ENCODE measurements at places on chromosomes 16 and 17. TPM values are rescaled to one million over a fixed set of nuclear protein-coding genes. Genes with fewer than 3 reads are reported as not detected.

- no peak for DNase-seq
- no peaks in the 10 kb centered on the region for H3K4me1 ChIP-seq
- H3K4me3 ChIP-seq = no peak overlapping the region
- no peak overlapping the region for H3K27ac ChIP-seq
- no peaks in the 10 kb centered on the region for H3K27me3 ChIP-seq
These were observed 3.9 kb upstream of the KCNG4 start for GRCh38 chr16:84243732-84244131.

DNA sequence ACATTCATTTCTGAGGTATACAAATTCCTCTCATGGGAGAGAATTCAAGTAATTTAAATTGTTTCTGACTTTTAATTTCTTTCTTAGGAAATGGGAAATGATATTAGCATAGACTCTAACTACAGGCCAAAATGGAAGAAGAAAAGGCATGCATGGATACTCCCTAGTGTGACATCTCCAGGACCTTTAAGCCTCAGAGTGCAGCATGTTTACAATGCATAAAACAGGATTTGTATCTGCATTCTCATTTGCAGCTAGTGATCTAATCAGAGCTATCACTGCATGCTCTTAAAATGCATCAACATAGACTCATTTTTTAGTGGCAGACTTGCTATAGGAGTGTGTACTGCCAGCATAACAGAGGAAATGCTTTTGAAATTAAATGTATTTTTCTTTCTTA, 224.6 kb upstream of the GOT2 start:
- H3K27me3 ChIP-seq = no peaks in the 10 kb centered on the region
- H3K4me3 ChIP-seq = no peak overlapping the region
- H3K4me1 ChIP-seq = no peaks in the 10 kb centered on the region

GRCh38 chr16:74700438-74701225, at the start of gene MLKL:
TSS of gene MLKL (minus strand) at chr16:74700862. CDS start at chr16:74695757, 5,105 bp downstream.
- peak; percentile 85 for DNase-seq
- H3K4me1 ChIP-seq = no peaks in the 10 kb centered on the region
- H3K27me3 ChIP-seq = no peaks in the 10 kb centered on the region
- peak within 1 kb of the TSS; percentile 75 for H3K4me3 ChIP-seq

DNA sequence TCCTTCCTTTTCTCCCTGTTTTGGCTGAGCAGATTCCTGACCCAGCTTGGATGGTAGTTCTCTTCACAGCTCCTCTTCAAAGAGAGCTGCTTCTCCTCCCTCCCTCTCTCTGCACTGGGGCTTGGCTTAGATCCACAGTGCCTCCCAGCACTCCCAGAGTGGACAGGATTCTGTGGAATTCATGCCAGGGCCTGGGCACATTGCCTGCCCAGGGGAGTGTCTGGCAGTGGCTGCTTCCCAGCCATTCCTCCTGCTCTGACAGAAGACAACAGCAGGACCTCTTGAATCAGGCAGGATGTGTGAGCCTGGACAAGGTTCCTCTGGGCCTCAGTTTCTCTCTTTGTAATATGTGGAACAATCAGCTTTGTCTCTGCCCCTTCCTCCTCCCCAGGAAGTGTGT, 4.5 kb upstream of the MMP28 start:
- H3K4me1 ChIP-seq = peaks cover 3% of the 10 kb centered on the region
- H3K27ac ChIP-seq = peak overlapping the region; percentile 55
- peak; percentile 87 for DNase-seq

DNA sequence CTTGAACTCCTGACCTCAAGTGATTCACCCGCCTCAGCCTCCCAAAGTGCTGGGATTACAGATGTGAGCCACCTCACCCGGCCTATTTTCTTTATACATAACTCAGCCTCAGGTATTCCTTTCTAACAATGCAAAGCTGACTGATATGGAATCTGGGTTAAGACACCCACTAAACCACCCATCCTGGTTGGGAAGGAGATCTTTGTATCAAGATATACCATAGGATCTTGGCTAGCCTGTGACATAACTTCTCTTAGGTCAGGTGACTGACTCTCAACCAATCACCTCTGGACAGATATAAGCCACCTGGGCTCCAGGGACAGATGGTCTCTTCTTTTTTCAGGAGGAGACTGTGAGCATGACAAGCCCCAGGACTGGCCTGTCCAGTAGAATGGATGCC, 51.2 kb upstream of the NKD1 start:
- H3K4me1 ChIP-seq = peaks cover 7% of the 10 kb centered on the region
- H3K36me3 ChIP-seq = no peaks in the 10 kb centered on the region
- no peaks in the 10 kb centered on the region for H3K27me3 ChIP-seq
- no peak for DNase-seq

VWA3A gene
- total RNA-seq = 0.18 TPM

- no peaks in the 10 kb centered on the region for H3K36me3 ChIP-seq
- no peaks in the 10 kb centered on the region for H3K4me1 ChIP-seq
- DNase-seq = no peak
- no peak overlapping the region for H3K4me3 ChIP-seq
- no peaks in the 10 kb centered on the region for H3K27me3 ChIP-seq
- H3K27ac ChIP-seq = no peak overlapping the region
These were observed 30.2 kb upstream of the ENPP7 start for GRCh38 chr17:79700592-79700991.

GRCh38 chr16:67468731-67469130, 12.2 kb downstream of the ATP6V0D1 start:
- peaks cover 2% of the 10 kb centered on the region for H3K4me1 ChIP-seq
- no peak overlapping the region for H3K4me3 ChIP-seq
- no peaks in the 10 kb centered on the region for H3K27me3 ChIP-seq
- H3K36me3 ChIP-seq = no peaks in the 10 kb centered on the region
- DNase-seq = no peak
- H3K27ac ChIP-seq = no peak overlapping the region

G6PC1 gene
- not detected for total RNA-seq

- no peak for DNase-seq
- no peaks in the 10 kb centered on the region for H3K4me1 ChIP-seq
- no peak overlapping the region for H3K4me3 ChIP-seq
- H3K36me3 ChIP-seq = no peaks in the 10 kb centered on the region
These were observed 21.3 kb downstream of the SULT1A2 start for GRCh38 chr16:28575446-28576109.

DNA sequence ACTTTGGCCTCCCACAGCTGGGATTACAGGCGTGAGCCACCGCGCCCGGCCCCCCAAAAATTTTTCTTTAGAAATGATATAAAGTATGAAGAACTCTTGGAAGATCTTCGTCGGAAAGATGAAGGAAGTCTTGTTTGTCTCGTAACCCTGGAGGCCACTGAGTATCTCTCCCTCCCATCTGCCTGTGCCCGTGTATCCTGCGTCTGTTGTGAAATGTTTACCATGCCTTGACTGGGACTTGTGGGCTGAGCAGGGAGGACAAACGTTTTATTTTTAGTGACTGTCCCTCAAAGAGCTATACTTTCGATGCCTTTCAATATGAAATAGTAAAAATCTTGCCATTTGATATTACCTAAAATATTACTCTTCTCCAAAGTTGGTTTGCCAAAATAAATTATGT, 121.2 kb downstream of the RPTOR start:
- H3K27ac ChIP-seq = no peak overlapping the region
- H3K27me3 ChIP-seq = no peaks in the 10 kb centered on the region
- H3K4me1 ChIP-seq = no peaks in the 10 kb centered on the region
- H3K4me3 ChIP-seq = no peak overlapping the region

GRCh38 chr16:73692861-73693260, 603.8 kb upstream of the PSMD7 start:
- no peak overlapping the region for H3K4me3 ChIP-seq
- no peak overlapping the region for H3K27ac ChIP-seq
- DNase-seq = no peak
- no peaks in the 10 kb centered on the region for H3K36me3 ChIP-seq
- H3K27me3 ChIP-seq = no peaks in the 10 kb centered on the region

DNA sequence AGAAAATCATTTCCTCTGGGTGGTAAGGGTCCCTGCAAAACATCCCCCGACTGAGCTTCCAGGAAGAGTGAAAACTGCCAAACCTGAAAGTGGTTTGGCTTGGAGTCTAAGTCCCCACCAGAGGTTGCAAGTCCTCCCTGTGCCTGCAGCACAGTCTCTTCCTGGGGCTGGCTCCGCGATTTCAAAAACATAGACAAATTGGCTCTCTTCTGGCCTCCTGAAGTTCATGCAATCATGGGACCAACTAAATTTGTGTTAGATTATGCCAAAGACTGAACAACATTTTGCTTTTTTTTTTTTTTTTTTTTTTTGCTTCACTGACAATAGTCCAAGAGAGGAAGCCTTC, 447.9 kb downstream of the CA10 start:
- DNase-seq = no peak
- H3K27me3 ChIP-seq = no peaks in the 10 kb centered on the region
- H3K27ac ChIP-seq = no peak overlapping the region
- H3K4me3 ChIP-seq = no peak overlapping the region
- H3K36me3 ChIP-seq = no peaks in the 10 kb centered on the region

TLCD2 gene
- 10.0 TPM for total RNA-seq

GRCh38 chr16:27768651-27769272, 218.8 kb downstream of the KATNIP start:
- H3K36me3 ChIP-seq = no peaks in the 10 kb centered on the region
- H3K4me3 ChIP-seq = no peak overlapping the region
- H3K27ac ChIP-seq = peak overlapping the region; percentile 62
- no peak for DNase-seq
- no peaks in the 10 kb centered on the region for H3K4me1 ChIP-seq

GRCh38 chr17:79483842-79484241, 127.0 kb downstream of the RBFOX3 start:
- DNase-seq = no peak
- H3K4me3 ChIP-seq = no peak overlapping the region
- no peak overlapping the region for H3K27ac ChIP-seq

- DNase-seq = no peak
- no peaks in the 10 kb centered on the region for H3K36me3 ChIP-seq
- H3K4me1 ChIP-seq = no peaks in the 10 kb centered on the region
- H3K4me3 ChIP-seq = peak overlapping the region; percentile 23
- no peaks in the 10 kb centered on the region for H3K27me3 ChIP-seq
These were observed 684 bp upstream of the SPIRE2 start for GRCh38 chr16:89827383-89828198.

DNA sequence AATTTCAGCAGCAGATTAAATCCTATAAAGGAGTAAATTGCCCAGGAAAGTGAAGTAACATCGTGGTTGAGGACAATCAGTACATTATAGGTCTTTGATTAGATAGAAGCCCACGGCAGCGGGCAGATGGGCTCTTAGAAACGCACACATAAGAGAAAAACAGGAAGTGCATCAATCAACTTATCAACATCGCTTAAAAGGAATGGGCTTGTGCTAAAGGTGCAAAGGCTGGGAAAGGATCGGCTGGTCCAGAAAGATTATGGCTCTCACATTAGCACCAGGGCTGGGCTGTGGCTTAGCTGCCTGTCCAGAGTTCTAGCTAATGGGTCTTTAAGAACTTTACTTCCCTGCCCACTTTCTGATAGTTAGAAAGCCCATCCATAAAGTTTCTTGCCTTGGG, 292.0 kb upstream of the TNRC6C start:
- H3K27me3 ChIP-seq = no peaks in the 10 kb centered on the region
- H3K27ac ChIP-seq = no peak overlapping the region
- H3K4me3 ChIP-seq = no peak overlapping the region

ZP2 gene
- total RNA-seq = not detected

TRAF7 gene
- total RNA-seq = 47.7 TPM

CASKIN2 gene
- total RNA-seq = 63.4 TPM

DNA sequence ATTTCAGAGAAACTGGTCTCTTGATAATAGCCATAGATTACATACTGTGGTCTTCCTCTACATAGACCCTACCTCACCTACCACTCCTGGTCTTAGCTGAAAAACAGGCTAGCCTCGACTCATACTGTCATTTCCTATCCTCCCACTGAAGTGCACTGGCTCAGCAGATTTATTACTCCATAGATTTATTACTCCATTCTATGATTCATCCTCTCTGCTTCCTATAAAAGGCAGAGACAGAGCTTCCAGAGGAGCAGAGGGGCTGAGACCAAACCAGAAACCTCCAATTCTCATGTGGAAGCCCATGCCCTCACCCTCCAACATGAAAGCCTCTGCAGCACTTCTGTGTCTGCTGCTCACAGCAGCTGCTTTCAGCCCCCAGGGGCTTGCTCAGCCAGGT, at the start of gene CCL7:
TSS of gene CCL7 (plus strand) at position 253 of the 400 bp plus-strand sequence. CDS start at position 323, 70 bp downstream.
- no peaks in the 10 kb centered on the region for H3K27me3 ChIP-seq
- no peaks in the 10 kb centered on the region for H3K4me1 ChIP-seq
- no peak within 1 kb of the TSS for H3K27ac ChIP-seq
- no peak within 1 kb of the TSS for H3K4me3 ChIP-seq
- H3K36me3 ChIP-seq = no peaks in the 10 kb centered on the region
- no peak for DNase-seq

DNA sequence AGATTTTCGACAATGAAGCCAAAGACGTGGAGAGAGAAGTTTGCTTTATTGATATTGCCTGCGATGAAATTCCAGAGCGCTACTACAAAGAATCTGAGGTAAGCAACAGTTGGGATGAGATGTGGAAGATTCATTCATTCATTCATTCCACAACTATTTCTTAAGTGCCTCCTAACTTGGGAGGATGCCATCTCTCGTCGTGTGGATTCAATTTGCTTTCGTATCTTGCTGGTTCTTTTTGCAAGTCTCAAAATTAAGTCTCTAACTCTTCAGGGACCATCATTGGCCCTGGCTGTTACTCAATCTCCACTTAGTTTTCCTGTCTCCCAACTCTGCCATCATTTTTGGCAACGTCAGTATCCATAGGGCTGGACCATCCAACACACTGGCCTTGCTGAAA, 85.6 kb upstream of the NOL11 start:
- DNase-seq = no peak
- no peak overlapping the region for H3K27ac ChIP-seq
- no peaks in the 10 kb centered on the region for H3K4me1 ChIP-seq
- H3K27me3 ChIP-seq = no peaks in the 10 kb centered on the region
- H3K36me3 ChIP-seq = no peaks in the 10 kb centered on the region
- no peak overlapping the region for H3K4me3 ChIP-seq

DNA sequence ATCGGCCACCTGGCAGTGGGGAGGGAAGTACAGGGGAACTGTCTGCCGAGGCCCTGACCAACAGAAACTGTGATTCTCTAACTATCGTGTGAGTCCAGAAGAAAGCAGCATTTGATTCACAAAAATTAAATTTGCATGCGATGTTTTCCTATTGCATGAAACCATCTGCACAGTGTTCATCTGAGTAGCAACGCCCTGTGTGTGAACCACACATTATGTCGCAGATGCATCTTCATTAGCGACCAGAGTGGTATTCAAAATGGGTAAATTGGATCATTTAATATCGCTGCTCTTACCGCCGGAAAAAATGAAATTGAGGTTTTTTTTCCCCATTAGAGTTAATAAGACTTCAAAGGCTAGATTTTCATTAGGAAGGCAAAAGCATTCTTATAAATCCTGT, 260.6 kb downstream of the ABCC12 start:
- no peak for DNase-seq
- no peaks in the 10 kb centered on the region for H3K27me3 ChIP-seq
- no peak overlapping the region for H3K4me3 ChIP-seq
- no peaks in the 10 kb centered on the region for H3K36me3 ChIP-seq
- no peaks in the 10 kb centered on the region for H3K4me1 ChIP-seq
